ENCODE measurements at places on chromosomes 2 and 18.
A peak's percentile ranks its signal among the peaks of the same experiment; 100 is the strongest.

DNA sequence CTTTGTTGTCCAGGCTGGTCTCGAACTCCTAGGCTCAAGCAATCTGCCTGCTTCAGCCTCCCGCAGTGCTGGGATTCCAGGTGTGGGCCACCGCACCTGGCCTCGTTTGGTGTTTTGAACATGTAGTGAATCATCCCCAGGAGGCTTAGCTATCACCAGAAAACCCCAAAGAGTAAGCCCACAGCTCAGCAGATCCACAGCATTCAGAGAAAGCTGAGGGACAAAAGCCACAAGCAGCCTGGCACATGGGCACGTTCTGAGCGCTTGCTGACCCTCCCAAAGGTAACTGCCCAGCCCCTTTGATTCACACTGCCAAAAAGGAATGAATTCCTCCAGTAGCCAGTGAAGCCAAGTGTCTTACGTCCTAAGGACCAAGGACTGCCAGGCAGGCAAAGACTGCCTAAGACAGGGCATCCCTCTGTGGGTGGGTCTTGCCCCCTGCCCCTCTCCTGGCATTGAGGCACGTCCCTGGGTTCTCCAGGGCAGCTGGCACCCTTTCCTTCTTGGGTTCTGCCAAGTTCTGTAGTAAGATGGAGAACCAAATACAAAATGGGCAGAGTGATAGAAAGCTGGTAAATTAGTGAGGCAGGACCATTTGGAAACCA is 31.7 kb downstream of the MBP start:
- DNase-seq = peak; percentile 51

GRCh38 chr2:60899230-60899891 is 18.0 kb downstream of the REL start:
- DNase-seq = no peak

GRCh38 chr18:55510809-55511208 is 77.2 kb downstream of the TCF4 start:
- DNase-seq = no peak

DNA sequence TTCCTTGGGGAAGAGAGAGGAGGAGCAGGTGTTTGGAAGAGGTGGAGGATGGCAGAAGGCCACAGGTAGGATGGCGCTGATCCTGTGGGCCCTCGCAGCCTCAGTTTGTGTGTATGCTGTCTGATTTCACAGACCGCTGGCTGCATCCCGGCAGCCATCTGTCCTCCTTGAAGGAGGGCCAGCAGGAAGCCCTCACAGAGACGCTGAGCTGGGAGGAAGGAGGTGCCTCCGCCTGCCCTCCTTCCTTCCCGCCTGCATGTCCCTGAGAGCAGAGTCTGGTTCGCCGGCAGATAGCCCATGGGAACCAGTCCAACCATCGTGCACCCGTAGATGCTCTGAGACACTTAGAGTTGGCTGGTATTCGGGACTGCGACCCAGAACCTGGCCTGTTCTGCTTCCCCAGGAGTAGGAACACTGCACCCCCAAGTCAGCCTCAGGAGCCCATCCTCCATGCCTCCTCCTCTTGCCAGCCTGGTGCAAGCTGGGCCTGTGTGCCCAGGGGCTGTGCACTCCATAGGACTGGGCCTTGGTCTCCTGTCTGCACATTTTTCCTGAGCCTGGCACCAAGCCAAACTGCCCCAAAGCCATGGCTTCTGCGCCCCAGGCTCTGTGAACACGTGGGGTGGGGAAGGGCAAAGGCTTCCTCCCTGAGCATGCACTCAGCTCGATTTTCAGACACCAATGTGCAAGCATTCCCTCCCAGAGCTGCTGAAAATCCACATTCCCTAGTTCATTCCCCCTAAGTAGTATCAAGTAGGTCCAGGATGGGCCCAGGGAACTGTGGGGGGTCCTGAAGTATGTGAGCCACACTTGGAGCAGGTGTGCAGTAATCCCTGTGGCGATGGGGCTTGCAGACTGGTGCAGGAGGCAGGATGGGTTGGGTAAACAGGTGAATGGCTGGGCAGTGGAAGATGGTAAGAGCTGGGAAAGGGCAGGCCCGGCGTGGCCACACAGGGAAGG is 115.6 kb downstream of the SEPTIN10 start:
- no peak for DNase-seq

- no peak for DNase-seq
Observed at GRCh38 chr2:181241797-181242196, 215.4 kb upstream of the ITGA4 start.
